Hair follicular keratinocyte (primary cell): ENCODE measurements at places on chromosomes 4 and X. TPM values are rescaled to one million over a fixed set of nuclear protein-coding genes. Genes with fewer than 3 reads are reported as not detected.

Gene FRG2
- total RNA-seq = not detected in 2 replicates

Gene ABHD18
- total RNA-seq = 3.7 and 5.2 TPM in 2 replicates

Gene TREX2
- total RNA-seq = 2.0 and 4.1 TPM in 2 replicates

Gene SOX3
- total RNA-seq = not detected in 2 replicates

Gene TMEM164
- total RNA-seq = 17.0 and 24.6 TPM in 2 replicates

Gene RPS6KA6
- 0.23 and 0.70 TPM in 2 replicates for total RNA-seq

Gene COL25A1
- total RNA-seq = 0.08 TPM in 1 of 2 replicates, not detected in the other

Gene MAMLD1
- total RNA-seq = 0.38 and 0.94 TPM in 2 replicates

Gene SMR3B
- total RNA-seq = not detected in 2 replicates

Gene ART3
- total RNA-seq = 0.31 and 0.49 TPM in 2 replicates

Gene GAK
- 89.1 and 104 TPM in 2 replicates for total RNA-seq

Gene AMER1
- total RNA-seq = 1.6 and 2.2 TPM in 2 replicates

Gene DKK2
- total RNA-seq = not detected in 2 replicates
